ENCODE measurements at places on chromosomes 7 and 10.

GRCh38 chr10:16891375-16892313 is 74.4 kb upstream of the RSU1 start:
- no peak for DNase-seq

- DNase-seq, result no peak
These were observed 98.7 kb upstream of the DNAJB6 start for GRCh38 chr7:157238087-157238486.

- DNase-seq, result no peak
These were observed 42.3 kb downstream of the TNPO3 start for GRCh38 chr7:129012641-129013040.

GRCh38 chr7:51802718-51803117 is 486.1 kb upstream of the COBL start:
- no peak for DNase-seq

Measured in NCI-H524 treated with DMSO at 0.1 percent for 48 hours (cell line).